ENCODE measurements at places on chromosomes 2 and 18.
A peak's percentile ranks its signal among the peaks of the same experiment; 100 is the strongest.

GRCh38 chr2:181679544-181679979 lies 755 bp downstream of the NEUROD1 start:
- DNase-seq: no peak

DNA sequence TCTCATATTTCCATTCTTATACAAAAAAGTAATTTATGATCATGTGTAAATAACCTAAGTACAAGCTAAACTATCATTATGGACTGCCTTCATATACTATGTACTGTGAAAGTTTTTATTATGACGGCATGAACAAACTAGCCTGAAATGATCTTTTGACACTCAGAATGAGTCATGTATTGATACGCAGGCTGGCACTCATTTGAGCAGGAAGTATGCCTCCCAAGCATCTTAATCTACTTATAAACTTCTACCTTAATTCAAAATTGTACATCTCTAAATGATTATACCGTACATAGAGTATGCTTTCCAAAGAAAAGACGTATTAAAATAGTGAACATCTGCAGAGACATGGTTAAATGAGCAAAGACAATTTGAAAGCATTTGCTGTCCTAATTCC lies 207.1 kb upstream of the SPOPL start:
- no peak for DNase-seq

GRCh38 chr2:145484448-145485097 lies 964.7 kb upstream of the ZEB2 start:
- DNase-seq: peak; percentile 37

DNA sequence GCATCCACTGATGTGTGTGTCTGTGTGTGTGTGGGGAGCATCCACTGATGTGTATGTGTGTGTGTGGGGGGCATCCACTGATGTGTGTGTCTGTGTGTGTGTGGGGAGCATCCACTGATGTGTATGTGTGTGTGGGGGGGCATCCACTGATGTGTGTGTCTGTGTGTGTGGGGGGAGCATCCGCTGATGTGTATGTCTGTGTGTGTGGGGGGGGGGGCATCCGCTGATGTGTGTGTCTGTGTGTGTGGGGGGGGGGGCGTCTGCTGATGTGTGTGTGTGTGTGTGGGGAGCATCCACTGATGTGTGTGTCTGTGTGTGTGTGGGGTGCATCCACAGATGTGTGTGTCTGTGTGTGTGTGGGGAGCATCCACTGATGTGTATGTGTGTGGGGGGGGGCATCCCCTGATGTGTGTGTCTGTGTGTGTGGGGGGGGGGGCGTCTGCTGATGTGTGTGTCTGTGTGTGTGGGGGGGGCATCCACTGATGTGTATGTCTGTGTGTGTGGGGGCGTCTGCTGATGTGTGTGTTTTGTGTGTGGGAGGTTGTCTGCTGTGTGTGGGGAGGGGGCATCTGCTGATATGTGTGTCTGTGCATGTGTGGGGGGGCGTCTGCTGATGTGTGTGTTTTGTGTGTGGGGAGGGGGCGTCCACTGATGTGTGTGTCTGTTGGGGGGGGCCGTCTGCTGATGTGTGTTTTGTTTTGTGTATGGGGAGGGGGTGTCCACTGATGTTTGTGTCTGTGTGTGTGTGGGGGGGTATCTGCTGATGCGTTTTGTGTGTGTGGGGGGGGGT lies 125.9 kb downstream of the NFATC1 start:
- no peak for DNase-seq

DNA sequence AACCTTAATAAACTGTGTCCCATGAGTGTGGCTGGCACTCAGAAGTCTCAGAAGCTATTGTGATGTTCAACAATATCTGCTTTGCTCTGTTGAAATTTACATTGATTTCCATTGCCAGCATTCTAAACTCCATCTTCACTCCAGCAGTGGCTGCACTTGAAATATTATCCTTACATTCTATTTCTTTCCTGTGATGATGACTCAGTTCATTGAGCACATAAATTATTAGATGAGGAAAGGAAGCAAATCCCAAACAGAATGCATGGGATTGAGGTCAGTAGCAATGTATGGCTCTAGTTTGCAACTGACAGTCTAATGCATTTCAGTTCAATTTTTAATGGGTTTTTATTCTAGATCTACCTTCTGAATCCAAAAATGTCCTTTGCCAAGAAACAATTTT lies 92.4 kb upstream of the TTN start:
- no peak for DNase-seq

DNA sequence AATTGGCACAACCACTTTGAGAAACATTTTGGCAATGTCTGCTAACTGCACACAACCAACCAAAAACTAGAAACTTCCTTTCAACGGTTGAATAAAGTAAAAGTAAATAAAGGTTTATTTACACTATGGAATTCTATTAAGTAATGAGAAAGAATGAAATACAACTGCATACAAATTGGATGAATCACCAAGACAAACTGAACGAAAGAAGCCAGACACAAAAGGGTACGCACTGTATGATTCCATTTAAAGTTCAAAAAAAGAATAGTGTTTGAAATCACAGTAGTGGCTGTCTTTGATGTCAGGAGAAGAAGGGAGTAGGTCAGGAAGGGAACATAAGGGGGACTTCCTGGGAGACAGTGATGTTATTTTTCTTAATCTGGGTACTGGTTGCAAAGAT lies 46.5 kb upstream of the SULT1C3 start:
- no peak for DNase-seq

DNA sequence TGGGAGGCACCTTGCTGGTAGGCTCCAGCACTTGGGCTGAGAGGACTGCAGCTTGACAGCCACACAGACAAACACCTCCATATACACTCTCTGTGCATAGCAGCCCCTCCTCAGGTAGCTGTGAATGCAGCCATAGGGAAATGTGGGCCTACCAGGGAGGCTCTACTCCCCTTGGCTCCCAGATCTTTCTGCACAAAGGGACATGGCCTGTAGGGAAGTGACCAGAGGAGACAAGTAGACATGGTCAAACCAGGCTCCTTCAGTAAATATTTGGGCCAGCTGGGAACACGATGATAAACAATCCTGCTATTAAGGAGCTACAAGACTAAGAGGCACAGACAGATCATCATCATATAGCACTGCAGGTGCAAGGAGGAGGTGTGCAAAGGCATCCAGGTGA lies 35.9 kb upstream of the PDCL3 start:
- DNase-seq: no peak

GRCh38 chr2:67479261-67479660 lies 82.1 kb downstream of the ETAA1 start:
- no peak for DNase-seq

- DNase-seq: no peak
Observed at GRCh38 chr18:49023271-49023937, 72.6 kb upstream of the SMAD7 start.

DNA sequence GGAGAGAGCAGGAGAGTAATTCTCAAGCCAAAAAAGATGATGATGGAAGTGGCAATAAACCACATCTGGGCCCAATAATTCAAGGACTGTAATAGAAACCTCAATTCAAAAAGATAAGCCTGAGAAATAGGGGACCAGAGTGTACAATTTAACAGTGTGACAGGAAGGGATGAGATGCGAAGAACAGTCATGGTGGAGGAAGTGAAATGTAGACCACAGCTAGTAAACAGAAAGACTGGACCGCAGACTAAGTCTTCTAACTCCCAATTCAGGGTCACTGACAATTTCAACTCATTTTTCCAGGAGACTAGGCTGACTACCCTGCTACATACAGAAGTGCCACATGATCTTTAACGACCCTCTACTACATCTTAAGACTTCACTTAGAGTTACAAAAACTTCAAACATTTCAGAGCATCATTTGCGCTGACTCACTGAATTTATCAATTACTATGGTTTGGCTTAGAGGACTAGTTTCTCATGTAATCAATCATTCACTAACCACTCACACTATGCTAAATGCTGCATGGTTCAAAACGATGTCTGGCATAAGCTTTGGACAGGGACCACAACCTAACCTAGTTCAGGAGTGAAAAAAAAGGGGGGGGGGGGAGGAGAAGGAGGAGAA lies 9.0 kb downstream of the CUL3 start:
- DNase-seq: no peak

DNA sequence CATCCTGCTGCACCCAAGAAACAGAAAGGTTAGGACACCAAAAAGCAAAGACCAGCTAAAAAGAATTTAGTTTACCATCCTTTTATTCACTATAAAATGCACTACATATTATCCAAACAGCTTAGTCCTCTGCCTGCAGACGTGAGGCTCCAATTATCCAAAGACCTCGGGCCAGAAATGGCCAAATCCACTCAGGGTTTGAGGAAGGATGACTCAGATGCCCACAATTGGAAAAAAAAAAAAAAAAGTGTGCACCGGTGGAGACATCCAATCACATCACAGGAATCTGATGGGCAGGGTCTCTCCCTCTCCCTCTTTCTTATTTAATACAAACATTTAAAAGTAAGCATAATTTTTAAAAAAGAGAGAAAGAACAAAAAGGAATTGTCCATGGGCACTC lies 65.7 kb downstream of the TRABD2A start:
- no peak for DNase-seq

DNA sequence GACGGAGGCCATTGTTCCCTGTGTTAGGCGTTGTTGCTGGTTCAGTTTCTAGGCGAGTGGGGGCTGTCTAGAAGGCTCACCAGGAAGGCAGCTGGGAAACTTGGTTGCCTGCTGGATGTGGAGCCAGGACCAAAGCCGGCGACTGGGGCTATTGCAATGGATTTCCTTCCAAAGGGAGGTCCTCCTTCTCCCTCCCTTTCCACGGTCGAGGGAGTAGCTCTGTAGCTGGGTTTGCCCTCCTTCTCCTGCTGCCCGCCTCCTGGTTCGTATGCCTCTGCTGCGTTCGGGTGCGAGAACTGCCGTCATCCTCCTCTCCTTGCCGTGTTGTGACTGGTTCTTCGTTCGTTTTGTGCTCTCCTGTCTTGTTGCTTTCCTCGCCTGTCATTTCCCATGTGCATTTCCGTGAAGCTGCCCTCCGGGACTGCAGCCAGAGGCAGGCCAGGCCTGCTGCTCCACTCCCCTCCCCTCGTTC lies 203.4 kb downstream of the NEDD4L start:
- no peak for DNase-seq

DNA sequence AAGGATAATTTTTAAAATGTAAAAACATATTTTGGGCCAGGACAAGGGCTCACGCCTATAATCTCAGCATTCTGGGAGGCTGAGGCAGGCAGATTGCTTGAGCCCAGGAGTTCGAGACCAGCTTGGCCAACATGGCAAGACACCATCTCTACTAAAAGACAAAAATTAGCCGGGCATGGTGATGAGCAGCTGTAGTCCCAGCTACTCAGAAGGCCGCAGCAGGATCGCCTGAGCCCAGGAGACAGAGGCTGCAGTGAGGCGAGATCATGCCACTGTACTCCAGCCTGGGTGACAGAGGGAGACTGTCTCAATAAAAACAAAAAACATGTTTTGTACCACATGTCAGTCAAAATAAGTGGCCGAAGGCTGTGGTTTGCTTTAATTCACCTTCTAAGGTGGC lies 122.5 kb downstream of the HDAC4 start:
- DNase-seq: no peak

- DNase-seq: no peak
Observed at GRCh38 chr2:241913703-241914102, 44.2 kb downstream of the RTP5 start.

DNA sequence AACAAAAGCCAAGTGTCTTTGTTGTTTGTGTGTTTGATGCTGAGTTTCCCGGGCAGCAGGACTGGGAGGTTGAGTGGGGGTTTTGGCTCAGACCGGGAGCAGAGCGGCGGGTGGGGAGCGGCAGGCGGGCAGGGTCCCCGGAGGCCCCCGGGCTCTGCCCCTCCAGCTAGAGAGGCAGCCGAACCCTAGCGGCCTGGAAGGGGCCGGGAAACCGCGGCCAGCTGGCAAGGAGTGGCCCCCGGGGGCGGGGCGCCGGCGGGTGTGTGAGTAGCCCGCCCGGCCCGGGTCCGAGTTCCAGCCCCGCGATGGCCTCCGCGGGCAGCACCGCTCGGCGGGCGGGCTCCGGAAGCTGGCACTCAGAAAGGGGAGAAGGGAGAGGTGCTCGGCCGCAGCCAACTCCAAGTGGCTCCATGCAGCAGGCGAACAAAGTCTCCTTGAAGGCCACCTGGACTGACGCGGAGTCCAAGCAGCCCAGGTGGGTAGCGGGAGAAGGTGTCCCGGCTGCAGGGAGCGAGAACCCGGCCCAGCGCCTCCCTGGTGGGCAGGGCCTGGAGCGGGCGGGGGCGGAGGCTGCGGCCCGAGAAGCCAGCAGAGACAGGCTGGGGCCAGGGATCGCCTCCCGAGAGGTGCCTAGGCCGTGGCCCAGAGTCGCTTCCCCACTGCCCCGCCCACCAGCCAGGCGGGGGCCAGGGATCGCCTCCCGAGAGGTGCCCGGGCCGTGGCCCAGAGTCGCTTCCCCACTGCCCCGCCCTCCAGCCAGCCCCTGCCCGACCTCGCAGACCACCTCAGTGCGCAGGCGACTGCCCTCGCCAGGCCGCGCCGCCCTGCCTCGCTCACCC lies at the start of gene ANKRD53:
ANKRD53 (plus strand) TSS at position 290 of the 839 bp plus-strand sequence; CDS start at position 306, 16 bp downstream.
- no peak for DNase-seq

DNA sequence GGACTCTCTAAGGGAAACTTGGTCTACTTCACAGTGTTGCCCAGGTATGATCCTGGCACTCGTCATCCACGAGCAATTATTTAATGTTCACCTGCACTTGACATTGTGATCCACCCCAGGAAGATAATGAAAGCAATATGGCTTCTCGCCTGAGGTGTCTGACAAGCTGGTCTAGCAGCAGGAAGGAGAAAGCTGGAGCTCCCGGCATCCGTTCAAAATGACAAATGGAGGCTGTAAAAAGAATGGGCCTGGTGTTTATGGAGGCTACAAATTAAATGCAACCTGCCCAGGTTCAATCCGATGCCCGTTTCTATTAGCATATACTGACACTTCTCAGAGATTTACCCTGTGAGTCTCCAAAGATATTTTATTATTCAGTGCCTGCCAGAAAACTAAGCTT lies 317.6 kb downstream of the CTNNA2 start:
- no peak for DNase-seq

DNA sequence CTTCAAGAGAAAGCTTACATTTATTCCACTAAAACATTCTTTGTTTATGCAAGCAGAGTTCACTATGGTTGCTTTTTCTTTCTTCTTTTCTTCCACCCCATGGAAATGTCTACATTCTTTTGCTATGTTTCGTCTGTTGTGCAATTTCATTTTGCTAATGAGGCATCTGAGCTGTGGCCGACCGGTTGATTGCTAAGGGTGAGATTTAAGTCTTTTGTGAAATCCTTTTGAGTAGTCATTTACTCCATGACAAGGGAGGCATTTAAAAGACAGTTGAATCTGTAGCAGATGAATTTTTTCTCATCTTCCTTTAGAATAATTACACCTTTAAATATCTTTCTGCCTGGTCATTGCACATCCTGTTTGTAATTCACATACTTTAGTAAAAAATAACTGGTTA lies 324.1 kb upstream of the THUMPD2 start:
- DNase-seq: no peak

DNA sequence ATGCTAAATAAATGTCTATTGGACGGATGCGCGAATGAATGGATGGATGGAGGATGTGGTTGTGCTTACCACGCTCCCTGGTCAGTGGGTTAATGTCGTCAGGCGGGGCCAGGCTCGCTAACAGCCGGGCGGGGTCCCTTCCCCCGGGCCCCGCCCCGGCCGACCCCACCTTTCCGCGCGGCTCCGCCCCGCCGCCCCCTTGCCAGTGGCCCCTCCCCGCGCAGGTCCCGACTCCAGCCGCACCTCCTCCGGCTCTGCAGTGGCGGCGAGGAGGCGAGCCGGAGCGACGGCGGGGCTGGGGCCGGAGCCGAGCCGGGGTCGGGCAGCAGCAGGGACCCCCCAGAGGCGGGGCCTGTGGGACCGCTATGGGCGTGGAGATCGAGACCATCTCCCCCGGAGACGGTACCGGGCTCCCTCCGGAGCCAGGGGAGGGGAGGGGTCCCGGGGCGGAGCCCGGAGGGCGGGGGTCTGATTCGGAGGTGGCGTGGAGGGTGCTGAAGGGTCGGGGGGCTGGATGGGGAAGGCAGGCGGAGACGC lies at the start of gene FKBP1B:
FKBP1B (plus strand) TSS at position 257 of the 537 bp plus-strand sequence; CDS start at position 366, 109 bp downstream.
- DNase-seq: peak; percentile 21
